MV-4-11 (cell line): ENCODE measurements at places on chromosomes 1 and 21.

DNA sequence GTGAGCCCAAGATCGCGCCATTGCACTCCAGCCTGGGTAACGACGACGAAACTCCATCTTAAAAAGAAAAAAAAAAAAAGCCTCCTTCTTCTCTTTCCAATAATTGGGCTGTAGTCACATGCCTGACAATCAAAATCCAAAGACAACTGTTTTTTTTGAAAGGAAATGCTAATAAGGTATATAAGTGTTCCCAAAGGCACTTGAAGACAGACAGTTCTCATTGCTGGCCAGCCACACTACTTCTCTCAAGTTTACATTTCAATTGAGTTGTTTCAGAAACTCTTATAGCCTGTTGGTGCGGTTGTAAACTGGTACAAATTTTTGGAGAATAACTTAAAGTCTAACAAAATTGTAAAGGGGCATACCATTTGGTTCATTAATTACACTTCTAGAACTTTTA is 23.3 kb downstream of the GATAD2B start:
- no peak for DNase-seq

- DNase-seq, result no peak
These were observed 52.4 kb upstream of the CDC42BPA start for GRCh38 chr1:227370533-227371254.

DNA sequence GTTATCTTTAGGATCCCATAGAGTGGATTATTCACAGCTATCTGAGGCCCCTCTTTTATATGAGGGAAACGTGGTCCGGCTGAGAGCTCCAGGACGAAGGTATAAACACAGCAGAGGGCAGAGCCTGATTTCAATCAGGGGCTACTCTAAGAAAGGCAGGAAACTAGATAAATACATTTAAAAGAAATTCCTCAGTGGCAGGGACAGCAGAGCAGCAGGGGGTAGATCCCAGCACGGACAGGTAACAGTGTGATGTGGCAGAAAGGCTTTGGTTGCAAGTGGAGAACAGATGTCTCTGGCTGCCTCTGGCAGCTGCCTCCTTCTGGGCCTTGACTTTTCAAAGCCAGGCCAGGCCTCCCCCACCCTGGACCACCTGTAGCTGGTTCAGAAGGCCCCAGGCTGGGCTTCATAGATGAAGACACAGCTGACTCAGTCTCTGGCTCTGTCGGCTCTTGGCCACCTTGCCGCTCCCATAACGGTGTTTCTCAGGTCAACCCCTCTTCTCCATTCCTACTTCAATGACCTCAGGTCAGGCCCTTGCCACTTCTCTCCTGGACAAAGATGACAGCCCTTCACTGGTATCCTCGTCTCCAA is 43.8 kb downstream of the FAM78B start:
- DNase-seq, result no peak

- DNase-seq, result no peak
These were observed 171.2 kb downstream of the LMX1A start for GRCh38 chr1:165185161-165185889.

DNA sequence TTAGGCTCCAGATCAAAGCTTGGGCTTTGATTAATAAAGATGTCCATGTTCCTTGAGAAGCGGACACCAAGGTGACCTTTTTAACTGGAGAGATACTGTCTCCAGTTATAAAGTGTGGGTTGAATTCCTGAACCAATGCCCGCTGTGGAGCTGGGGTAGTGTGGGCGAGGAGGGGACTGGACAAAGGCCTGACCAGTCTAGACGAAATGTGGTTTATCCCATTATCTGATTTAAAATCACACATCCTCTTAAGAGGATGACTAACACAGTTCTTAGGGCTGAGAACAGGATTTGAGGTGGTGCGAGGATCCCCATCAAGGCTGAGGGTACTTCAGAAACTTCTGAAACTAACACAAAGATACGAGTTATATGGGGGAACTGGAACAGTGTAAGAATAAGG is 84.5 kb upstream of the GCLM start:
- DNase-seq, result no peak

- no peak for DNase-seq
These were observed 28.2 kb downstream of the WARS2 start for GRCh38 chr1:119112244-119112643.

GRCh38 chr1:178254433-178254832 is 160.5 kb downstream of the RASAL2 start:
- no peak for DNase-seq

GRCh38 chr21:24272521-24272938 is 1334.8 kb downstream of the MRPL39 start:
- no peak for DNase-seq

- no peak for DNase-seq
These were observed 8.6 kb downstream of the CHODL start for GRCh38 chr21:18253221-18253620.

GRCh38 chr1:198640174-198640573 is 1.3 kb downstream of the PTPRC start:
- no peak for DNase-seq

GRCh38 chr1:101833312-101833711 is 163.4 kb downstream of the OLFM3 start:
- no peak for DNase-seq

DNA sequence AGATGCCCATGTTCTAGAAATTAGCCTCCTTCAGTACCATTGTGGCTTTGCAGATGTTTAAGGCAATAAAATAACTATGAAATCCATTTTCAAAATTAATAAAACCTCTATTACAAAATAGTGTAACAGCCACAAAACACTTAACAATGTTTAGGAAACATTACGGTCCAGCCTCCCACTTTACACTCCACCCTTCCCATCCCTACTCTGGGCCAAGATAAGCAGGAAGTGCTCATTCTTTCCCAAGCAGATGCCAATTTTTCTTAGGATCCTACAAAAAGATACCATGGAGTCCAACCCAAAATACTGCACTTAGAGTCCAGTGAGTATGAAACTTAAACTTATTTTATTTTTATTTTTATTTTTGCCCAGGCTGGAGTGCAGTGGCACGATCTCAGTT is 150.8 kb downstream of the NR5A2 start:
- DNase-seq, result no peak

DNA sequence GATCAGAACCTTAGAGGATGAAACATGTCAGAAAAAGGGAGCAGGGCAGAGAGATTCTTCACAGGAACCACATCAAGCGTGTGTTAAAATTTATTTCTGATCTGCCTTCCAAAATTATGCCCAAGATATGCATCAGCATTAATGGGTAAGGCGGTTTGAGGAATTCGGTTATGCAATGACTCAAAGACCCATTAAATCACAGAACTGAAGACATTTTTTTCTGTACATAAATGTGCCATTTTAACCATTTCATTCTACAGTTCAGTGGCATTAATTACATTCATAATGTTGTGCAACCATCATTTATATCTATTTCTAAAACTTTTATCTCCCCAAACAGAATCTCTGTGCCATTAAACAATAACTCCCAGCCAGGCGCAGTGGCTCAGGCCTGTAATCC is 43.4 kb downstream of the CNST start:
- DNase-seq, result no peak

GRCh38 chr1:153400244-153400643 is 9.4 kb upstream of the S100A8 start:
- DNase-seq, result no peak

- DNase-seq, result peak; percentile 25
These were observed at the start of gene C1orf198 for GRCh38 chr1:230867903-230868735. Gene C1orf198, minus strand, starts transcription at chr1:230868521. Its CDS starts 9 bp downstream, at chr1:230868512.

DNA sequence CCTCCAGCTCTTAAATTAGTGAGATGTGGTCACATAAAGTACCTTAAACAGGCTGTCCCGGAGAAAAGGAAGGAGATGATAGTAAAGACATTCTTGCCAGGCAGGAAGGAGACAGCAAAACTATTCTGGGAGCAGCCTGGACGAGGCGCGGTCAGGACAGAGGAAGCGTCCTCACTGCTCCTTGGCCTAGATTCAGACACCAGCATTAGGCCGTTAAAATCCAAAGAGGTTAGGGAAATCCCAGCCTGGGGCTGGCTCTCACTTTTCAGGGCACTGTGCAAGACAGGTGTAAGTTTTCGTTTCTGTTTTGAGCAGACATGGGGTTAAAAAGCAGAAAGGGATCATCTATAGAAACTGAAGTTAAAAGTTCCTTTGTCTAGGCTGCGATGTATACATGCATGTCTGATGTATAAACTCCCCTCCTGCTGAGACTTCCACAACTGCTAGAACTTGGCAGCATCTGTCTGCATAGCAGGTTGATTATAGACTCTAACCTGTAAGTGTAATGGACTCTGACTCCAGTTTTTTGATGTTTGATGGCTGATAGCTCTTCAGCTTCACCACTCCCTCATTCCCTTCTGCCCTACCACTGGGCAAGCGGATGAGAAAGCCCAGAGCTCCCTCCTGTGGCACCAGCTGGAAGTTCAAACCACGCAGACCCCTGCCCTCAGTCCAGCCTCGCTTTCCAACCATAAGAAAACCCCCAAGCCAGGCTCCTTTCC is 21.5 kb downstream of the STPG1 start:
- DNase-seq, result peak; percentile 36

- peak; percentile 69 for DNase-seq
These were observed 16.6 kb downstream of the AK4 start for GRCh38 chr1:65164633-65165032.

DNA sequence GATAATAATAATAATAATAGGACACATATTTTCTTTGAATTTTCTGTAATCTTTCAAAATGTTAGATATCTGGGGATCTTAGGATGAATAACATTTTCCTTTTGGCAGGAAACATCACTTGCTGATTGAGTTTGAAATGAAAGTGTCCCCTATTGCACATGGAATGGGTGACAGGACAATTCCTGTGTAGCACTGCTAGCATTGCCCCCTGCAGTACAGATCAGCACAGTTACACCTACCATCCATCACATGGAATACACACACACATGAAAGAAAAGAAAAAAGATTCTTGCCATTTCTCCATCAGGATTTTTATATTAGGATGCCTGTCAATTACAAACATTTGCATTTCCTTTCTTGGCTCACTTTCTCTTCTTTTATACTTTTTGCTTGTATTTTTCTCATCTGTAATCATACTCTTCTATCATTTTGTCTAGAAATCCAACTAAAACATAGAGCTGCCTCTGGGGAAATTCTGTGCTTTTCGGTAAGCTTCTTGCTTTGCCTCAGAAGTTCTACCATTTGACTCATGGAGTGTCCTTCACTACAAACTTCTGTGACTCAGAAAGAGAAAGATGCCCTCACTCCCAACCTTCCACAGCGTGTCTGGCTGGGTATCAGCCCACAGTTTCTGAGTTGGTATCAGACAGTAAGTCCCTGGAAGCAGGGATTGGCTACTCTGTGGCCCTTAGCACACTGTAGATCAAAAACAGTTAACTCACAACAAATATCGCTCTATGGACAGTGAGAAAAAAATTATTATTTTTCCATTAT is 641.2 kb downstream of the PTPRC start:
- DNase-seq, result no peak

GRCh38 chr1:201088395-201088794 is 23.8 kb downstream of the CACNA1S start:
- DNase-seq, result no peak

- no peak for DNase-seq
These were observed 439.0 kb upstream of the PLXNA2 start for GRCh38 chr1:208683141-208683540.

DNA sequence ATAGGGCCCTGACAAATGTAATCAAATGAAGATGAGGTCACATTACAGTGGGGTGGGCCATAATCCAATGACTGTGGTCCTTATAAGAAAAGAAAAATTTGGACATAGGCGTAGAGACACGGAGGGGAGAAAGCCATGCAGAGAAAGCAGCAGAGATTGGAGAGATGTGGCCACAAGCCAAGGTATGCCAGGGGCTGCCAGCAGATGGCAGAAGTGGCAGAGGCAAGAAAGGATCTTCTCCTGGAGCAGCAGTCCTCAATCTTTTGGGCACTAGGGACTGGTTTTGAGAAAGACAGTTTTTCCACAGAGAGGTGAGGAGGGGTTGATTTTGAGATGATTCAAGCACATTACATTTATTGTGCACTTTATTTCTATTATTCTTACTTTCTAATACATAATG is 355.1 kb downstream of the NPHP4 start:
- DNase-seq, result peak; percentile 6

- no peak for DNase-seq
These were observed 294.4 kb downstream of the SDCCAG8 start for GRCh38 chr1:243550276-243550675.

- no peak for DNase-seq
These were observed 192.4 kb upstream of the JUN start for GRCh38 chr1:58976294-58976693.

GRCh38 chr1:187928288-187928687 is 1099.5 kb downstream of the PLA2G4A start:
- peak; percentile 24 for DNase-seq

GRCh38 chr1:95948023-95948422 is 714.0 kb downstream of the RWDD3 start:
- no peak for DNase-seq
